ENCODE measurements at places on chromosomes 5 and 9. TPM values are rescaled to one million over a fixed set of nuclear protein-coding genes. Genes with fewer than 3 reads are reported as not detected.

ZDHHC11 gene
- 5.1 TPM for polyA plus RNA-seq

HAVCR2 gene
- polyA plus RNA-seq, result 0.07 TPM

GPBP1 gene
- polyA plus RNA-seq, result 78.9 TPM

TRIM7 gene
- 0.37 TPM for polyA plus RNA-seq

ITGA1 gene
- 2.6 TPM for polyA plus RNA-seq

IL5 gene
- polyA plus RNA-seq, result not detected

Data from GM23338 (cell line).